Glomerular endothelial cell (primary cell): ENCODE measurements at places on chromosomes 4 and X.

DNA sequence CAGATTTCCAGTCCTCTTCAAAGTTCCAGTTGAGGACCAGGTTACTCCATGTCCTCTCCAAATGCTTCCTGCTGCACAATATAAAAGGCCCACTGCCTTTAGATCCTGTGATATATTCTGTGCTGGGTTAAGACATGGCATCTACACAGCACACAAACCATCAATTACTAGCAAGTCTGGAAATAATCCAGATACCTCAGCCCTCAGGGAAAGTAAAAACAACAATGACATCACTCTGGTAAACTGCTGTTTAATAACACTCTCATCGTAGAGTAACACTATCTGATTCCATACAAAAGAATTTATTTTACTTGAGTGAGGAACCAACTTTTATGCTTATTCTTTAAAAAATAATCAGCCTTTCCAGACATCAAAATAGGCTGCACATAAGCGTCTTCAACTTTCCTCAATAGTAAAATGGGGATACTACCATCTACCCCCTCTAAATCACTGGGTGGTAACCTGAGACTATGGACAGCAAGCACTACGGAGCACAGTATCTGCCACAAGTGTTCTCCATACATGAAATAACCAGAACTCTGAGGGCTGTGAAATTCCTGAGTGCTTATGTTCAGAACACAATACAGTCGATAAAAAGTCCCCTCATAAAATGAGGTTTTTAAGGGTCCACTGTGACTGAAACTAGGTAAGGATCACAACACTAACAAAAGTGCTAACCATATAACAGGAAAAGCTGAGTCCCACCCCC is 53.4 kb downstream of the ABCG2 start:
- peak; percentile 33 for DNase-seq

DNA sequence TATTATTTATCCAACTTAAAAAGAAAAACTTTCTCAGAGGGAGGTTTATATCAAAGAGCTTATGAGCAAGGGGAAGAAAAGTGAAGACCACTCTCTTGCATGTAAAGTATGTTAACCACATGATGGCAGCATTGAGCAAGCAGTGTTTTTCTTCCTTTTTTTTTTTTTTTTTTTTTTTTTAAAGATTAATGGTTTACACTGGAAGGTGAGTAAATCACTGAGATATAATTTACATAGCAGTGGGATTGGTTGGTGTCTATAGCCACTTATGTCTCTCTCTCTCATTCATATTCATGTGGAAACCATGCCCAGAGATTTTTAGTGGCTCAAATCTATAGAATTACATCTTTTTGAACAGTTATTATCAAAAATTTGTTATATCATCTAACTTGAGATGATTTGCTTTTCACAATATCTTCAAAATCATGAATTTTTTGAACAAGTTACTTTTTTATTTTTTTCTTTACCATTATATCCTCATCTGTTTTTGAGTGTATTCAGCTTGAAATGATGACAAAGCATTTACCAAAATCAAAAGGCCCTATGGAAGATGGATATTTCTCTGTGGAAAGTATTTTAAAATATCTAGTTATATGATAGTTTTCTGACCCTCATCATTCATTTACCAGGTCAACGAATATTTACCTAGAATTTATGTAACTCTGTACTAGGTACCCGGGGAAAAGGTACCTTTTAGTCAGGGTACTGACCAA is 31.6 kb downstream of the MTHFD2L start:
- DNase-seq = peak; percentile 52

- no peak for DNase-seq
Measured at GRCh38 chr4:122512430-122512829, 55.9 kb upstream of the IL2 start.

DNA sequence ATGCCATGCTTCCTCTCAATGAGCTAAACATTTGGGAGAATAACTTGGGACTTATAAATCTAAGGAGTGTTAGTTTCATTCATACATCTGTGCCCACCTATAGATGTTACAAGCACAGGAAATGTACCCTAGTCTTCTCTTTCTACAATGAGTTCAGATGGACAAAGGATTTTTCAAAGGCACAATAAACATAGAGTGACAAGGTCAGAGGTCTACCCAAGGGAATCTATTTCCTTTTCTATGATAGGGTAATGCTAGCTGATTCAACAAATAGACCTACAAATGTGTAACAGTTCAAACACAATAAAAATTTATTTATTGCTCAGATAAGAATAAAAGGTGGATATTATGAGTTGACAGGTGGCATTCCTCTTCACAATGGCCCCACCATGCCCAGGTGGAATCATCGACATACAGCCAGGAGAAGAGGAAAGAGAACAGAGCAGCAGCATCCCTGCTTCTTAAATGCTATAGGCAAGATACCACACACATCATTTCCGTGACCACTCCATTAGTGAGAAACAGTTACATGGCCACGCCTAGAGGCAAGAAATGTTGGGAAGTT is 421.8 kb downstream of the HNRNPD start:
- no peak for DNase-seq
